H1 (cell line): ENCODE measurements at places on chromosomes 6 and 20. TPM values are rescaled to one million over a fixed set of nuclear protein-coding genes. Genes with fewer than 3 reads are reported as not detected.

- H3K27ac ChIP-seq, result no peak overlapping the region
- H3K4me1 ChIP-seq, result no peaks in the 10 kb centered on the region
- no peaks in the 10 kb centered on the region for H3K27me3 ChIP-seq
- no peak overlapping the region for H3K4me3 ChIP-seq
- no peaks in the 10 kb centered on the region for H3K36me3 ChIP-seq
Observed at GRCh38 chr6:136058852-136059251, 191.3 kb downstream of the MTFR2 start.

DNA sequence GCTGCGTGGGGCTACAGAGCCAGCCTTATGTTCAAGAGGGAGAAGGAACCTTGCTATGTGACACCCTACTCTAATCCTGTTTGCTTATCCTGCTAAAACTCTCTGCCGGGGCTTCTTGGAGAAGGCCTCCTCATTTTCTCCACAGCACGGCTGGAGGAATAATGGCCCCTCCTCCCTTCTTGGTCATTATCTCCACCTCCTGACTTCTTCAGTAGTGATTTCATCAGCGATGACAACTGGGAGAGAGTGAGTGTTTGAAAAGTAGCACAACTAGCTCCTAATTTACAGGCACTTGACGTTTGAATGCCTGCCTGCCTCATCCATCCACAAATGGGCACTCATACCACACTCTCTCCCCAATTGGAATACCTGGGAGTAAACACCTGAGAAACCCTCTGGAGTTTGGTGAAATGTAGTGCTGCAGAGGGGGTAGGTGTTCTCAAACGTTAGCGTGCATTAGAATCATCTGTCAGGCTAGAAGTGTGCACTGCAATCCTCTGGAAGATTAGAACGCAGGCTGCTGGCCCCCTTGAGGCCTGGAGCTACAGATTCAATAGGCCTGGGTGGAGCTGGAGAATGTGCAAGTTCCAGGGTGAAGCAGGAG lies 148.5 kb downstream of the FOXC1 start:
- H3K36me3 ChIP-seq, result no peaks in the 10 kb centered on the region
- no peak for DNase-seq

DNA sequence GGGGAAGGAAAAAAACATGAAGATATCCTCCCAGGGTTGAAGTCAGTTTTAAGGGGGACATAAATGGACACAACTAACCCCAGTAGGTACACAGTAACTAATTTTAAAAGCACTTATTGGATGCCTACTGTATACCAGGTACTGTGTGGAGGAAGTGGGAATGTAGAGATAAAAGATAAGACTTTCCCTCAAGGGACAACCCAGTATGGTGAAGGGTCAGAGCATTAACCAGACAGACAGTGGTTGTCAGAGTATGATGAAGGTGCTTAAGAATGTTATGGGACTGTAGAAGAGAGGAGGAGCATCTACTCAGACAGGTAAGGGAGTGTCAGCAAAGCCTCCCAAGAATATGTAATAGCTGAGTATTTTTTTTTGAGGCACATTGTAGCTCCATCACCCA lies 906 bp downstream of the ABCF1 start:
- H3K4me1 ChIP-seq, result no peaks in the 10 kb centered on the region; the same call in 1 of the 2 replicates
- DNase-seq, result no peak
- H3K27ac ChIP-seq, result no peak overlapping the region
- peak overlapping the region; percentile 95 for H3K4me3 ChIP-seq
- no peaks in the 10 kb centered on the region for H3K27me3 ChIP-seq

DNA sequence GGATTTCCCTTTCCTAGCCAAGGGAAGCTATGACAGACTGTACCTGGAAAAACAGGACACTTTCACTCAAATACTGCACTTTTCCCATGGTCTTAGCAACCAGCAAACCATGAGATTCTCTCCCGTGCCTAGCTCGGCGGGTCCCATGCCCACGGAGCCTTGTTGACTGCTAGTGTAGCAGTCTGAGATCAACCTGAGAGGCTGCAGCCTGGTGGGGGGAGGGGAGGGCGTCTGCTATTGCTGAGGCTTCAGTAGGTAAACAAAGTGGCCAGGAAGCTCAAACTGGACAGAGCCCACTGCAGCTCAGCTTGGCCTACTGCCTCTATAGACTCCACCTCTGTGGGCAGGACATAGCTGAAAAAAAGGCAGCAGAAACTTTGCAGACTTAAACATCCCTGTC lies 61.8 kb downstream of the EPM2A start:
- DNase-seq, result no peak
- H3K4me3 ChIP-seq, result no peak overlapping the region
- no peaks in the 10 kb centered on the region for H3K27me3 ChIP-seq
- no peak overlapping the region for H3K27ac ChIP-seq
- H3K4me1 ChIP-seq, result no peaks in the 10 kb centered on the region

DNA sequence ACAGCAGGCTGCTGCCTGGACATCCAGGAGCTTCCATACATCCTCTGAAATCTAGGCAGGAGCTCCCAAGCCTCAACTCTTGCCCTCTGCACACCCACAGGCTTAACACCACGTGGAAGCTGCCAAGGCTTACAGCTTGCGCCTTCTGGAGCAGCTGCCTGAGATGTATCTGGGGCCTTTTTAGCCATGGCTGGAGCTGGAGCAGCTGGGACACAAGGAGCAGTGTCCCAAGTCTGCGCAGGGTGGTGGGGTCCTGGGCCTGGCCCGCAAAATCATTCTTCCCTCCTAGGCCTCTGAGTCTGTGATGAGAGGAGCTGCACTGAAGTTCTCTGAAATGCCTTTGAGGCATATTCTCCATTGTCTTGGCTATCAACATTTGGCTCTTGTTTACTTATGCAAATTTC lies 255.0 kb downstream of the DLL1 start:
- peaks cover 17% of the 10 kb centered on the region for H3K4me1 ChIP-seq
- no peaks in the 10 kb centered on the region for H3K27me3 ChIP-seq
- H3K27ac ChIP-seq, result no peak overlapping the region
- H3K36me3 ChIP-seq, result no peaks in the 10 kb centered on the region

NUS1 gene
- 14.3 and 20.7 TPM in 2 replicates for polyA plus RNA-seq
